ENCODE measurements at places on chromosomes 11 and 22.

- no peak for DNase-seq
These were observed at the start of gene CHRDL2 for GRCh38 chr11:74731301-74732094. Gene CHRDL2 (minus strand): TSS chr11:74731426. CDS start chr11:74730888, 538 bp downstream.

DNA sequence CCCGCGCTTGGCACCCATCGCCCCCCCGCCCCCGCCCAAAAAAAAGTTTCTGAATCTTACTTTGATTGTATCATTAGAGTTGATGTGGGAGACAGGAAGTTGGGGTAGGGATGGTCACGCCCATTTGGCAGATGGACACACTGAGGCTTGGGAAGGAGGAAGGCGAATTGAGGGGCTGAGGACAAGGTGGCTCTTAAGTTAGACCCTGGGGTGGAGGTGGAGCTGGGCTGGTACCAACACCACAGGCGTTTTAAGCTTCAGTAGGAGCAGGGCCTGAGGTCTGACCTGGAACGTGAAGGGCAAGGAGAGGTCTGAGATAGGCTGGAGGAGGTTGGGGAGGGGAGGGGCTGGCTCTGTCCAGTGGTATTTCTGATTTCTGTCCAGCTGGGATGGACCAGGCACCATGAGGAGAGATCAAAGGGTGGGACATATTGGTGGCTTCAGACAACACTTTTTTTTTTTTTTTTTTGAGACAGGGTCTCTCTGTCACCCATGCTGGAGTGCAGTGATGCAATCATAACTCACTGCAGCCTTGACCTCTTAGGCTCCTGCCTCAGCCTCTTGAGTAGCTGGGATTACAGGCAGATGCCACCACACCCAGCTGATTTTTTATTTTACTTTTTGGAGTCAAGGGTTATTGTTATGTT is 799 bp upstream of the CDC42BPG start:
- DNase-seq, result no peak

DNA sequence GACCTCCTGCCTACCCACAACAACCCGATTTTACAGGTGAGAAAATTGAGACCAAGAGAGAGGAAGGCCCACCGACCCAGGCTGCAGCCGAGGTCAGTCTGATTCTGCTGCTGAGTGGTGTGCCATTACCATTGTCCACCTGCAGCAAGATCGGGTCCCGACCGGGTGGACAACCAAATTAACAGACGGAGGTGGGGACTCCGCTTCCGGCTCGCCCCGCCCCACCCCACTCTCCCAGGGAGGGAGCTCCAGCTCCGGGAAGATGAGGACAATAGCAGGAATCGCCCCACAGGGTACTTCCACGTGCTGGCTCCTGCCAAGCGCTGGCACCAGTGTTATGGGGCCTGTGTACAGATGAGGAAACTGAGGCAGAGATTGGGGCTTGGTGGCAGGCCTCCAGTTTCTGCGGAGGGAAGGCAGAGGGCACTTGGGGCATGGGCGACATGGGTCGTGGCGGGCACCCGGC is 425 bp upstream of the KDELR3 start:
- DNase-seq, result no peak

DNA sequence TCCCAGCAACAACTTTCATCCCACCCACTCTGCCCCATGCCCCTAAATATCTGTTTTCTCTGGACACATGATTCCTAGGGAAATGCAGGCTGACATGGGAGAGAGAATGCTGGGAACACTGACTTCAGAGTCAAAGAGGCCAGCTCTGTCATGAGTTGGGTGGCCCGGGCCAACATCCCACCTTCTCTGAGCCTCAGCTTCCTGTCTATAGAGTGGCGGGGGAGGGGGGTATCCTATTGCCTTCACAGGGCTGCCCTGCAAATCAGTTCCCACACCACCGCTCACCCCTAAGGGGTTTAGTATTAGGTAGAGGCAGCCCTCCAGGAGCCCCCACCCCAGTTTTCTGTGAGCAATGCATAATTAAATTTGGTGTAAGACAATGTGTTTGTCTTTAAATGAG is 175.0 kb upstream of the NCAM1 start:
- DNase-seq, result no peak

GRCh38 chr11:28838741-28839140 is 730.6 kb downstream of the METTL15 start:
- no peak for DNase-seq

DNA sequence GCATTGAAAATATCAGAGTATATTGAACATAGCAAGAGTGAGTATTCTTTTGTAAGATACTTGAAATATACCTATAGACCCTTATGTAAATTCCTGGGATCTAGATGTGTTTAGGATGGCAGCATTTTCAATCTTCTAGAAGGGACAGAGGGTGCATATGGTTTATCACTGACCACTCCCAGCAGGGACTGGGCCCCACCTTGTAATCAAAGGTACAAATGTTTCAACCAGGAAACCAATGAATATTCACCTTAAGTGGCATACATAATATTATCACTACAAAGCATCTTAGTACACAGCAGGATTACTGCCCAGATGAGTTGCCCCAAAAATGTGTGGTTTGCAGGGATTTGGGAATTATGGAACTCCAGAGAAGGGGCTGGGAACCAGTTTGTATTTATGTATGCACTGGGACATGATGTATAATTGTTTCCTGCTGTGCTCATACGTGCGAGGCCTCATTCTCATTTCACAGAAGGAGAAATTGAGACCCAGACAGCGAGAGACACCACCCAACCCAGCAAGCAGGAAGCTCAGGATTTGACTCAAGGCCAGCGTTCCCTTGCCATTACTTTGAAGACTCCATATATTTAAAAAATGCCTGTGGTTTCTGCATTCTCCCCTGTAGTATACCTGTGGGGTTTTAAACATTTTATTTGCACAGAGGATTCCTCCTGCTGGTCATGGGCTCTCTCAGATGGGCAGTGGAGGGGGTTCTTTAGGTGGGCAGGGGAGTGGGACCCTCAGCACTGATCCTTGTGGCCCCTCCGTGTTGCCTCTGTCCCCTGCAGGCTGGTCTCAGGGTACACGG is 5.2 kb downstream of the APOL4 start:
- no peak for DNase-seq

DNA sequence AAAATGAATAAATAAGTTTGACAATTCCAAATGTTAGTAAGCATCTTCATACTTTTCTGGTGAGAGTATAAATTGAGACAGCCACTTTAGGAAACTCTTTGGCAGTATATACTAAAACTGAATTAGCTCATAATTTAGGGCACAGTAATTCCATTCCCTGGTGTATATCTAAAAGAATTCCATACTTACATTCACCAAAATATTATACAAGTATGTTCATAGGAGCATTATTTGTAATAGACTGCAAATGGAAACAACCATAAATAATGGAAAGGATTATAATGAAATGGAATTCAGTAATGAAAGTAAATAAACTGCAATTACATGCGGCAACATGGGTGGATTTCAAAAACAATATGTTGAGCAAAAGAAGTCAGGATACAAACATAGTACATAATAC is 315.8 kb upstream of the LRRC4C start:
- DNase-seq, result no peak

- DNase-seq, result no peak
These were observed 14.7 kb downstream of the TRIM3 start for GRCh38 chr11:6459099-6459450.
